CD4-positive, alpha-beta T cell (primary cell): ENCODE measurements at places on chromosomes 6 and 20. TPM values are rescaled to one million over a fixed set of nuclear protein-coding genes. Genes with fewer than 3 reads are reported as not detected.

DNA sequence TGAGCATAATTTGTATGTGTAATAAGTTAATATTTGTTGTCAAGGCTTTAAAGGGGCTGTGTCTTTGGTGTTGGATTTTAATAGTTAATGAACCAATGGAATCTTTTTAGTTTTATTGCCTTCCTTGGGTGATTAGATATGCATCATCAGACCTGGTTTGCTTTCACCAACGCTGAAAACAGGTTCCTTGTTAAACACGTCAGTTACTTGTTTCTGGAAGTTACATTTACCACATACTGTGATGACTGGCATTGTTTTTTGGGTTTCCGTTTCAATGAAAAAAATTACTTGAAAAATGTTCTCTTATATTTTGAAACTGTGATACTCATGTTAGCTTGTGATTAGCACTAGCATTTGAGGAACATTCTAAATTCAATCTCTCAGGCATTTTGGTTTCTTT is 58.6 kb upstream of the RNF144B start:
- no peak overlapping the region for H3K27ac ChIP-seq
- H3K4me1 ChIP-seq, result no peaks in the 10 kb centered on the region
- no peak overlapping the region for H3K4me3 ChIP-seq
- H3K36me3 ChIP-seq, result no peaks in the 10 kb centered on the region

DNA sequence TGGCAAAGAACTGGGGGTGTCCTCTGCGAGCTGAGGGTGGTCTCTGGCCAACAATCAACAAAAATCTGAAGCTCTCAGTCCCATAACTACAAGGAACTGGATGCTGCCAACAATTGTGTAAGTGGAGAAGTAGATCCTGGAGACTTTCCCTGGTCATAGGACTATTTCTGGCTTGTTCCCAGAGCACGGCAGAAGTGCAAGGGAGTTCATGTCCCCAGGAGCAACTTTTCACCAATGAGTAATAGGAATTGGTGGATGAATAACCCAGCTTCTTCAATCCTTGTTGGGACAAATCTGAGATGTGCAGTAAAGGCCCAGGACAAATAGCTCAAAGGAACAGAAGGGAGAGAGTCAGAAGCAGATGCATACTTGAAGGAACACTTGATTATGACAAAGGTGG is 95.5 kb downstream of the QRSL1 start:
- no peaks in the 10 kb centered on the region for H3K36me3 ChIP-seq
- no peaks in the 10 kb centered on the region for H3K4me1 ChIP-seq
- H3K4me3 ChIP-seq, result no peak overlapping the region
- no peak for DNase-seq

GRCh38 chr6:143516690-143517446 is 5.3 kb upstream of the FUCA2 start:
- H3K27me3 ChIP-seq, result no peaks in the 10 kb centered on the region
- H3K4me3 ChIP-seq, result no peak overlapping the region
- H3K36me3 ChIP-seq, result no peaks in the 10 kb centered on the region
- no peak for DNase-seq
- H3K27ac ChIP-seq, result no peak overlapping the region
- H3K4me1 ChIP-seq, result peaks cover 11% of the 10 kb centered on the region

GRCh38 chr20:19504251-19504650 is 253.8 kb upstream of the RIN2 start:
- H3K4me1 ChIP-seq, result no peaks in the 10 kb centered on the region
- no peak overlapping the region for H3K4me3 ChIP-seq
- H3K27ac ChIP-seq, result no peak overlapping the region
- no peak for DNase-seq
- no peaks in the 10 kb centered on the region for H3K27me3 ChIP-seq

DNA sequence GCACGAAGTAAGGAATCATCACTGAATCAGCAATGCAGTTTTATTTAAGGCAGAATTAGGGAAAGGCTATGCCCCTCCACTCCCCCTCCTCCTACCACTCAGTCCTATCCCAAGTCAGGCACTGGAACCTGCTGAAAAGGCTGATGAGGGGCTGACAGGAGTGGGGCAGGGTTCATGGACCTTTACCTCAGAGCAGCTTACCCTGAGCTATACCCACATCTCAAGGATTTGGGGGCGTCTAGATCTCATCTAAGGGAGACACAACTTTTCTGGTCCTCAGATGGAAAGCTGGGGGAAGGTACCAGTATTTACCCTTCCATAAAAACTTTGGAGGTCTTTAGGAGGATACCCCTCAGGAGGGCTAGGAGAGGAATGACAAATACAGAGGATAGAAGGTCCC is 27.2 kb downstream of the GSS start:
- H3K27me3 ChIP-seq, result no peaks in the 10 kb centered on the region
- no peak overlapping the region for H3K4me3 ChIP-seq

DNA sequence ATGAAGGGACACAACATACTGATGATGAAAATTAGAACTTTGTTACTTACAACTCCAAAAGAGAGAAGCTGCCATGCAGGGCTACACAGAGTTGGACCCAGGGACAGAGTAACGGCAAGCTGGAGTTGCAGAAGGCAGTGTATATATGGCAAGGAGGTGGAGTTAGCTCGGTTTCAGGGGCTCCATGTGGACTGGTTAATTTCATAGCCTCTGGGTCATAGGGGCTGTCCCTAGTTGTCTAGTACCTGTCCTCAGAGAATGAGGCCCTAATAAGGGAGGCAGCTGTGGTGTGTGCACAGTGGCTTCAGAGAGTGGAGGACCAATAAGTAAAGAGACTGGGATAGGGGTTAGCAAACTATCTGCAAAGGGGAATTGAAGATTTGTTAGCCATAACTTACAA is 7.9 kb upstream of the ZSCAN12 start:
- H3K27me3 ChIP-seq, result peaks cover 7% of the 10 kb centered on the region
- no peak overlapping the region for H3K27ac ChIP-seq
- no peak overlapping the region for H3K4me3 ChIP-seq
- no peaks in the 10 kb centered on the region for H3K36me3 ChIP-seq
- H3K4me1 ChIP-seq, result no peaks in the 10 kb centered on the region

DNA sequence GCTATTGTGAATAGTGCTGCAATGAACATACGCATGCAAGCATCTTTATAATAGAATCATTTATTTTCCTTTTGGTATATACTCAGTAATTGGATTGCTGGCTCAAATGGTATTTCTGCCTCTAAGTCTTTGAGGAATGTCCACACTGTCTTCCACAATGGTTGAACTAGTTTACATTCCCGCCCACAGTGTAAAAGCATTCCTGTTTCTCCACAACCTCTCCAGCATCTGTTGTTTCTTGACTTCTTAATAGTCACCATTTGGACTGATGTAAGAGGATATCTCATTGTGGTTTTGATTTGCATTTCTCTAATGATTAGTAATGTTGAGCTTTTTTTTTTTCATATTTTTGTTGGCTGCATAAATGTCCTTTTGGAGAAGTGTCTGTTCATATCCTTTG is 208.7 kb downstream of the PHF3 start:
- H3K27ac ChIP-seq, result no peak overlapping the region
- no peaks in the 10 kb centered on the region for H3K4me1 ChIP-seq
- H3K27me3 ChIP-seq, result no peaks in the 10 kb centered on the region
- DNase-seq, result no peak

- no peak for DNase-seq
- no peaks in the 10 kb centered on the region for H3K4me1 ChIP-seq
- H3K27ac ChIP-seq, result no peak overlapping the region
- H3K36me3 ChIP-seq, result no peaks in the 10 kb centered on the region
- no peaks in the 10 kb centered on the region for H3K27me3 ChIP-seq
These were observed 107.6 kb downstream of the VEGFA start for GRCh38 chr6:43877463-43878126.

DNA sequence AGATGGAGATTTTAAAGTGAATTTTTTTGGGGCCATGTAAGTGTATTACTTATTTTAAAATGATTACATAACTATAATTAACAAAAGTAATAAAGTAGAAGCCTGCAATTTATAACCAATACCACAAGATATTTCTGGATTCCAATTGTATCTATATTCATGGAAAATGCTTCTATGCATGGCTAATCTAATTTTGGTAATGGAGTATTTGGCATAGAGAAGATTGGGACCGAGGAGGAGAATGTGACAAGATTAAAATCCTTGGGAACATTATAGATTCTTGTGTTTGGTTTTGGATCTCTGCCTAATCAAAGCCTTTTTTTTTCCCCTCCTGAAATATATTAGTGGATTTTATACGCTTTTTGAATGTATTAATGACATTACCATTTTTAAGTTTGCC is 12.9 kb upstream of the TMX4 start:
- no peak overlapping the region for H3K4me3 ChIP-seq
- DNase-seq, result no peak
- no peaks in the 10 kb centered on the region for H3K36me3 ChIP-seq
- H3K4me1 ChIP-seq, result no peaks in the 10 kb centered on the region

DNA sequence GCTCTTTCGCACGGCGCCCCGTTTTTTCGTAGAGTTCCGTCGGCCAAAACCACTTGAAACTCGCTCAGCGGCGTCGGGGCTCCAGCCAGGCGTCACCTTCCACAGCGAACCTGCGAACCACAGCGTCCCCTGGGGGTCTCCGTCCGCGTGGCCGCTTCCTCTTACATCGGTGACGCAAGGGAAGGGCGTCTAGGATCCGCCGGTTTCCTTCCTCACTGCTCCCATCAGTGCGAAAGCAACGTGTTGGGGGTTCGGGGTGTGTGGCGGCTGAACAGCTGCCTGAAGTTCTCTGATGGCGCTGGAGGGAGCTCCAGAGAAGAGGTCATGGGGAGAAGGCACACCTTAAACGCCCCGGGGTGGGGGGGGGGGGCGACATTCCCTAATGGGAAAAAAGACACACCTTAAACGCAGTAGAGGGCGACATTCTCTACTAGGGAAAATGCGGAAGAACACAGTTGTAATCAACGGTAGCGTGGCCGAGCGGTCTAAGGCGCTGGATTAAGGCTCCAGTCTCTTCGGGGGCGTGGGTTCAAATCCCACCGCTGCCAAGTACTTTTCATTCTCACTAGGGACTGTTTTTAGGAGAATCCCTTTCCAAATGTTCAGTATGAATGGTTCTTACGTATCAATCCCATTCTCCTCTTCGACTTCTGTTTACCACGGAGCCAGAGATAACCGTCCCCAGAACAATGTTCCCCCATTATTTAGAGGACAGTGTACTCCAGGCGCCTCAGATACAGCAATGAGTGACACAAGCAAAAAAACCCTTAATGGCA is 16.4 kb downstream of the ZNF311 start:
- no peak overlapping the region for H3K27ac ChIP-seq
- peak; percentile 90 for DNase-seq
- H3K36me3 ChIP-seq, result no peaks in the 10 kb centered on the region

GRCh38 chr6:164159061-164159460 is 744.5 kb downstream of the QKI start:
- H3K4me3 ChIP-seq, result no peak overlapping the region
- no peaks in the 10 kb centered on the region for H3K27me3 ChIP-seq
- no peaks in the 10 kb centered on the region for H3K4me1 ChIP-seq
- no peak overlapping the region for H3K27ac ChIP-seq

GRCh38 chr6:155381673-155382337 is 67.5 kb upstream of the TFB1M start:
- H3K4me1 ChIP-seq, result no peaks in the 10 kb centered on the region
- H3K27ac ChIP-seq, result no peak overlapping the region
- no peaks in the 10 kb centered on the region for H3K36me3 ChIP-seq
- H3K4me3 ChIP-seq, result no peak overlapping the region
- DNase-seq, result no peak
- H3K27me3 ChIP-seq, result no peaks in the 10 kb centered on the region

- no peaks in the 10 kb centered on the region for H3K4me1 ChIP-seq
- H3K27ac ChIP-seq, result no peak overlapping the region
- no peak for DNase-seq
These were observed 6.8 kb downstream of the MKKS start for GRCh38 chr20:10427060-10427692.

DNA sequence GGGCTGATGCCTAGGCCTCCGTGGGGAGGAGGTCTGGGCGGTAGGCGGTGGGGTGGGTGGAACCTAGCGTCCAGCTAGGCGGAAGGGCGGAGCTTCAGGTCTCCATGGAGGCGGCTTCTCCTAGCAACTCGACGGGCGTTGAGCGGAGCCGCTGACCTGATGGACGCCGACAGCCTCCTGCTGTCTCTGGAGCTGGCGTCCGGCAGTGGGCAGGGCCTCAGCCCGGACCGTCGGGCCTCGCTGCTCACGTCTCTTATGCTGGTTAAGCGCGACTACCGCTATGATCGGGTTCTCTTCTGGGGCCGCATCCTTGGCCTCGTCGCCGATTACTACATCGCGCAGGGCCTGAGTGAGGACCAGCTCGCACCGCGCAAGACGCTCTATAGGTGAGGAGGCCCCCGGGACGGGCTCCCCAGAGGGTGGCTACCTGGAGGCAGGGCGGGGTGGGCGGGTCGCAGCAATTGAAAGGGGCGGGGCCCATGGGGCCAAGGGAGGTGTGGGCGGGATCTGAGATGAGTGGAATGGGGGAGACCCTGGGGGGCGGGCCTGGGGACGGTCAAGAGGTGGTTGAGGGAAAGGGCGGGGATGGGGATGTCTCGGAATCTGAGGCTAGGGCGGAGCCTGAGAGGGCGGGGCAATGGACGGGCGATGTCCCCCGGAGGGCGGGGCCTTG is at the start of gene RSPH9:
RSPH9 (plus strand) TSS at position 97 of the 673 bp plus-strand sequence; CDS start at position 160, 63 bp downstream.
- H3K4me1 ChIP-seq, result peaks cover 15% of the 10 kb centered on the region
- DNase-seq, result peak; percentile 29
- H3K27me3 ChIP-seq, result no peaks in the 10 kb centered on the region
- H3K36me3 ChIP-seq, result peaks cover 21% of the 10 kb centered on the region

DNA sequence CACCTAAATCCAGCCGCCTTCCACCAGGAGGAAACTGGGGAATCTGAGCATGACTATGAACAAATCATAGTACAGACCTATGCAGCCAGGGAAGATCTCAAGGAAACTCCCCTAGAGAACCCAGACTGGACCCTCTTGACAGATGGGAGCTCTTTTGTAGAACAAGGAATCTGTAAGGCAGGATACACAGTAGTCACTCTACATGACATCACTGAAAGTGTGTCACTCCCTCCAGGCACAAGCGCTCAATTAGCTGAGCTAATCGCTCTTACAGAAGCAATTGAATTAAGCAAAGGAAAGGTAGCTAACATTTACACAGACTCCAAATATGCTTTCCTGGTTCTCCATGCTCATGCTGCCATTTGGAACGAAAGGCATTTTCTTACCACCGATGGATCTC is 36.8 kb downstream of the PLN start:
- DNase-seq, result no peak
- H3K27me3 ChIP-seq, result no peaks in the 10 kb centered on the region
- no peak overlapping the region for H3K4me3 ChIP-seq
- peaks cover 4% of the 10 kb centered on the region for H3K4me1 ChIP-seq
- H3K36me3 ChIP-seq, result peaks cover 14% of the 10 kb centered on the region

- no peaks in the 10 kb centered on the region for H3K4me1 ChIP-seq
- DNase-seq, result no peak
- H3K27ac ChIP-seq, result no peak overlapping the region
These were observed 143.2 kb upstream of the EPHA7 start for GRCh38 chr6:93562582-93562981.

DNA sequence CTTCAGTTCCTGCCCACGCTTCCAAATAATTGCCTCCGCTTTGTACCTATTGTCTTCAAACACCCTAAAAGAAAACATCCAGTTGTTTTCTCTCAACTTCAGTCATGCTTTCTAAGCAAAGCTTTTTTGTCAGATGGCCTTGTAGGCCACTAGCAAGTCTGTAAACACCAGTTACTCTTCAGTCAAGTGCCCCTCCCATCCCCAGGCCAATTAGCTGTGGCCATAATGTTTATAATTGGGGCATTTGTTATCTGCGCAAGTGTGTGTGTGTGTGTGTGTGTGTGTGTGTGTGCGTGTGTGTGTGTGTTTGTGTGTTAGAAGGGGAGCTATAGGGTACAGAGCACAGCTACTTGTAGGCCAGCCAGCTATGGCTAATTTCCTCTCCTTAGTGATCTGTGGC is 272.4 kb upstream of the MARCKS start:
- H3K4me1 ChIP-seq, result no peaks in the 10 kb centered on the region
- no peak overlapping the region for H3K27ac ChIP-seq
- no peaks in the 10 kb centered on the region for H3K36me3 ChIP-seq
- no peak overlapping the region for H3K4me3 ChIP-seq
- DNase-seq, result no peak

ZNF337 gene
- 18.1 TPM for total RNA-seq

SYNDIG1 gene
- total RNA-seq, result not detected

HLA-G gene
- 2.7 TPM for total RNA-seq

PSMB8 gene
- 121 TPM for total RNA-seq
